ENCODE measurements at places on chromosomes 2 and 18.

DNA sequence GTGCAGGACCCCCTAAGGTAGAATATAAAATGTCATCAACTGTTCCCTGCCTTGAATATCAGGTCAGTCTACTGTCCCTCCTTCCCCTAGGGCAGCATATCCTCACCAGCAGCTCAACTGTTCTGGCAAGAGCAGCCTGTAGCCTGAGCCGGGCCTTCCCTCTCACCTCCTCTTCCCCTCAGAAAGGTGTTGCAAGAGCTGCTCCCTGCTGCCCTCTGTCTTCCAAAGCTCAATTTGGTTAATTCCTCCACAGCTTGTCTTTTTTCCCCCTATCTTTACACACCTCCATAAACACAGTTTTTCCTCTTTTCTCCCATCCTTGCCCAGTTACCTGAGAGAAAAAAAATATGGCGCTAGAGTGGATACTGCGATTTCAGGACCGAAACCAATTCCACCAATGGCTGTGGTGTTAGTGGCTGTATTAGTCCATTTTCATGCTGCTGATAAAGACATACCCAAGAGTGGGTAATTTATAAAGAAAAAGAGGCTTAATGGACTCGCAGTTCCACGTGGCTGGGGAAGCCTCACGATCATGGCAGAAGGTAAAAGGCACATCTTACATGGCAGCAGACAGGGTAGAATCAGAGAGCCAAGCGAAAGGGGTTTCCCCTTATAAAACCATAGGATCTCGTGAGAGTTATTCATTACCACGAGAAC, 184.7 kb downstream of the MREG start:
- DNase-seq, result peak; percentile 86

- DNase-seq, result peak; percentile 28
Measured at GRCh38 chr2:135072125-135072997, 20.3 kb downstream of the RAB3GAP1 start.

- DNase-seq, result no peak
Measured at GRCh38 chr2:173355866-173356508, 1.3 kb downstream of the CDCA7 start.

- DNase-seq, result peak; percentile 55
Measured at GRCh38 chr2:215831296-215831913, 181.9 kb downstream of the MREG start.

GRCh38 chr2:121282800-121283385, 2.1 kb downstream of the TFCP2L1 start:
- no peak for DNase-seq

- DNase-seq, result no peak
Measured at GRCh38 chr2:127619877-127620705, 25.9 kb upstream of the GPR17 start.

DNA sequence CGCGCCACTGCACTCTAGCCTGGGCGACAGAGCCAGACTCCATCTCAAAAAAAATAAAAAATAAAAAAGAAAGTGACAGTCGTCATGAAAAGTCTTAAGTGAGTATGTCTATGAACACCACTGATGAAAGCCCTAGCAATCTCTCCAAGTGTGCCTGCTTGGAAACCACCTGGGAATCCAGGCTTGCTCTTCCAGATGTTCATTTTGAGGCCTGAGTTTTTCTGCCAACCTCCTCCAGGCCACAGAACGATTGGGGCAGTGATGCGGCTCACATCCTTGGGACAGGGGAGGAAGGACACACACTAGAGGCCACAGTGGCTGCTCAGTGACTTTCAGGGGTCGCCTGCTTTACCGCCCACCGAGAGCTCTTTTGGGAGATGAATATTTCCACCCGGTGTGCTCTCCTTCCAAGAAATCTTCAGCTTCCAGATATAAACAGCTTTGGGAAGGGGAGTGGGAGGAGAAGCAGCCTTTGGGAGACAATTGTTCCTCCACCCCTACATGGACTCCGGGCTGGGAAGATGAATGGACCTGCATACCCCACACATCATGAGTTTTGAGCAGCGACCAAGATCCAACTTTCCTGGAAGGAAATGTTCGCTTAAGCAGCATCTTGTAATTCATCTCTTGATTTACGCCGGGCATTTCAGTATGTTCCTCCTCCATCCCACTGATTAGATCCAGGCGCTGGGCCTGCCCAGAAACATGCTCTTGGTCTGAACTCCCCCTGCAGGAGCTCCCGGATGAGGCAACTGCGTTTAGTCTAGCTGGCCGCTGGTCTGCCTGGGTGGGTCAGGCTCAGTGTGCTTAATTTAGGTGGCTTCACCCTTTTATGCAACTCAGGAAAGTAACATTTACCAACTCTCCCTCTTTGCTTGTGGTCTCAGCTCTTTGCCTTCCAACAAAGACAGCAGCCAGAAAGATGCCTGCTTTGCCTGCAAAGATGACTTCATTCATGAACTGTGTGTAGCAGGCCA, 6.2 kb upstream of the ARMC9 start:
- DNase-seq, result peak; percentile 91

GRCh38 chr2:195515551-195515950, 141.5 kb upstream of the SLC39A10 start:
- DNase-seq, result no peak

- DNase-seq, result no peak
Measured at GRCh38 chr2:141501752-141502151, 629.1 kb downstream of the LRP1B start.

DNA sequence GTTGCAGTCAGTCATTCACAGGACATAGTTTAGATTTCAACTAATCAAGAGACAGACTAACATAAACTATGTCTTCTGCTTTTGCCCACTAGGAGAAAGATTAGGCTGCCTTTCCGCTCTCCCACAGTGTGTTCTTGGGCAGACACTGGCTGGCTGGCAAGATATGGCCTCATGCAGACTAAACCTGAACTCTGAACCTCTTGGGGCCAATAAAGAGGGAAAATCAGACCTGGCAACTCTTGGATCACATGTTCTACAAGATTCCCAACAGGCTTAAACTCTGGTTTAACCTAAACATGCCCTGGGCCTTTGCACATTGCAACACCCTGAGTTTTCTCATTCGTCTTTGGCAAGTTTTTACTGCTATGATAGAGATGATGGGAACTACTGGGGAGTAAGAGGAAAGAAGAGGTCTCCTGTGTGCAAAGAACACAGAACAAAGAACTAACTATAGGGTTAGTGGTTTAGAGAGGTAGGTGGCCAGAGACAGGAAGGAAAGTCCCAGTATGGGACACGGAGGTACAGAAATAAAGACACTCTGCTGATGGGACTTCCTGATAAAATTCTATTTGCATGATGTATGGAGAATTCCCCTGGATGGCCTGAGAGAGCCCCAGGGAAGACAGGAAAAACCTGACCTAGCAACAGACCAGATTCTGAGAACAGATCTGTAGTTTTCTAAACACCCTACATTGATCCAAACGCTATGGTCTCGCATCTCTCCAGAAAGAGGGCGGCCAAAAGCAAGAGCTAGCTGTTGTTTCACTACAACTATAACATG, 2.0 kb upstream of the ATRAID start:
- DNase-seq, result peak; percentile 30

GRCh38 chr2:46784278-46784677, 131.3 kb downstream of the MCFD2 start:
- DNase-seq, result no peak

DNA sequence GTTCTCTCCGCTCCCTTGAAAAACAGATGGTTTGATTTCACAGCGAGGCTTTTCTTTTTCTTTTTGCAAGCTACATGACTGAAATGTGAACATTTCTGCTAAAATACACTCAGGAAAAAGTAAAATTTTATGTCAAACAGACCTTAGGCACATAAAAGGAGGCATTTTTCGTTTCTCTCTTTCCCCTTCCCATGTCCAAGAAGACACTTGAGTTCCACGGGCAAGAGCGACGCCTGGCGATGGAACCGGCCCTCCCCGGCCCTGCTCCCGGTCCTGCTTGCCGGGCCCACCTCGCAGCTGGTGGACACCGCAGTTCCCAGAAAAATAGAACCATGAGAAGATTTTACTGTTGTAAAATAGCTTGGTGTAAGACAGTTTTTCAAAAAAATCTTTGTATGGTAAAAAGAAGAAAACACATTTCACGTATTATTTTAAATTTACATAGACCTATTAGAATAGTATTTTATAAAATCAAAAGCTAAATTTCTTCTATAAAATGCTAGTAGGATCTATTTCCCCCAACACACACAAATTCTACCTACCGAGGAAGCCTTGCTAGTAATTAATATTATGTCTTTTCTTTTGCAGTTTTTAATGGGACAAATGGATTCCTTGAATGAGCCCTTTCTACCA, 2.3 kb upstream of the ALKAL2 start:
- DNase-seq, result peak; percentile 82

DNA sequence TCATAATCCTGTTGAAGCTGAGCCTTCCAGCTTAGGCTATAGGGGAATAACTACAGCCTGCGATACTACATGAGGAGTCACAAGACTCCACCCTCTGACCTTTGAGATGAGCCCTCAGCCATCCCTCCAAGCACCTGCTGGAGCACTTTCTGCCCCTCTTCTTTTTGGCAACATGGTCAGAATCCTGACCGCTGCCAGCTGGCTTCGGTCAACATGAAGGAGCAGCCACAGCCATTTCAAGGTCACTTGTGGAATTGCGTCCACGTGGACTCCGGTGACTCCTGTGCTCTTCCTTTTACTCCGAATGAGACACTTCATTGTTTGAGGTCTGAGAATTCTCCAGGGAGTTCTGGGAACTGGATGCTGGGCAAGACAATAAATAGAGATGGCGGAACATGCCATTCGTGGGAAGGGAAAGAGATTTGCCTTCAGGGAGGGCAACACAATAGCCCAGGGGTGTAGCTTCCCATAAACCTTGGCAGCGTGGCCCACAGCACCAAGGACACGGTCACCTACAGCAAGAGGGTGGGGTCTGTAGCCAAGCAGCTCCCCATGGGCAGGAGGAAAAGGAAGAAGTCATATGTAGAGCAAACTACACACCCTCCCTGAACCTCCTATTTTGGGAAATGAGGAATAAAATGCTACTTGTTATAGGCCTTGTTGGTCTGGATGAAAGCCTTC, 73.3 kb upstream of the PPP1CB start:
- no peak for DNase-seq

- DNase-seq, result no peak
Measured at GRCh38 chr2:121173112-121173511, 111.9 kb downstream of the TFCP2L1 start.

- no peak for DNase-seq
Measured at GRCh38 chr2:145160855-145161254, 640.9 kb upstream of the ZEB2 start.

GRCh38 chr2:217510771-217511291, 492.0 kb downstream of the TNS1 start:
- DNase-seq, result peak; percentile 89

DNA sequence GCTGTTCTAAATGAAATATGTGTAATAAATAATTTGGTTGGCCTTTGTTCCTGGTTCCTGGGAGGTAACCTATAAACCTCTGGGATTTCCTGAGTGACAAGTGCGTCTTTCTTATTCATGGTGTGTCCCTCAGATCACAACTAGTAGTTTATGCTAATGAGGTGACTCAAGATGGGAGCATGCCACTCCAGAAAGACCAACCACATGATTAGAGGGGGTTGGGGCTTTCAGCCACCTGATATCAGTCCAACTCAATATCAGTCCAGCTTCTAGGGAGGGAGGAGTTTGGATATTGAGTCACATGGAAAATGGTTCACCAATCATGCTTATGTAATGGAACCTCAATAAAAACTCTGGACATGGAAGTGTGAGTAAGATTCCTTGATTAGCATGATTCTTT, 96.6 kb downstream of the QPCT start:
- DNase-seq, result no peak

DNA sequence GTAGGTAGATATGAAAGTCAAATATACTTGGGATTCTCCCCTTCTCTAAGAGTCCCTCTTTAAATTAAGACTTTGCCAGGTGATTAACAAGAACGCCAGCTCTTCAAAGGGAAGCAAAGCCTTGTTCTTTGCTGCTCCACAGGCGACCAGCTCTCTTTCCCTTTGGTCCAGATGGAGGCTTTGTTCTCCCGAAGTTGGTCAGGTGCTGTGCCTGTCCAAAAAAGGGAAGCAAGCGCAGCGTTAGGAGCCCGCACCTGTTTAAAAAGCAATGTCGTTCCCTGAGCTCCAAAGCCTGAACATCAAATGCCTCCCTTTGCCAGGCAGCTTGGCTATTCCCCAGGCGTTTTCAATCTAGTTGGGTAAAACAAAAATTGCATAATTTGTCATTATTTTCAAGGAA, 1913.1 kb upstream of the PIK3C3 start:
- no peak for DNase-seq

GRCh38 chr18:43587538-43588153, 310.4 kb upstream of the SYT4 start:
- DNase-seq, result peak; percentile 68

GRCh38 chr2:59680863-59681262, 872.6 kb downstream of the BCL11A start:
- no peak for DNase-seq

DNA sequence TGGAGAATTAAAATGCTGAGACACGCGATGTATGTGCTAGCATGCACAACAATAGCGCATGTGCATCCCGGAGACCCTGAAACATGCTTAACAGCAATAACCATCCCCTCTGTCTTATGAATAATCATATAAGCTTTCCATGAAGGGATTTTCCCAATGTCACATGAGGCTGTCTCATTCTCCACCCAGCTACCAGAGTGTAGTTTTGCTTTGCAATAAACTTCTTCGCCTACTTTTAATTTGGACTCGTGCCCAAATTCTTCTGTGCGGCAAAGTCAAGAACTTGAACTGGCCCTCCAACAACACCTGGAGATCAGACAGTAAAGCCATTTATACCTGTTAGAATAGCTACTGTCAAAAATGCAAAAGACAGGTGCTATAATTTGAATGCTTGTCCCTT, 15.5 kb downstream of the LYG1 start:
- no peak for DNase-seq

- no peak for DNase-seq
Measured at GRCh38 chr18:54052732-54053429, 171.6 kb downstream of the MBD2 start.

Measured in cardiac fibroblast (primary cell).